ENCODE measurements at places on chromosomes 3 and 15. TPM values are rescaled to one million over a fixed set of nuclear protein-coding genes. Genes with fewer than 3 reads are reported as not detected.
A peak's percentile ranks its signal among the peaks of the same experiment; 100 is the strongest.

Gene ACKR2
- total RNA-seq = 0.73 TPM

- no peak for DNase-seq
- H3K27me3 ChIP-seq = no peaks in the 10 kb centered on the region
- peaks cover 28% of the 10 kb centered on the region for H3K4me1 ChIP-seq
- no peak overlapping the region for H3K4me3 ChIP-seq
These were observed 7.5 kb upstream of the MTHFS start for GRCh38 chr15:79904271-79904670.

Gene TEX264
- 75.2 TPM for total RNA-seq

Gene IL17RE
- 2.7 TPM for total RNA-seq

DNA sequence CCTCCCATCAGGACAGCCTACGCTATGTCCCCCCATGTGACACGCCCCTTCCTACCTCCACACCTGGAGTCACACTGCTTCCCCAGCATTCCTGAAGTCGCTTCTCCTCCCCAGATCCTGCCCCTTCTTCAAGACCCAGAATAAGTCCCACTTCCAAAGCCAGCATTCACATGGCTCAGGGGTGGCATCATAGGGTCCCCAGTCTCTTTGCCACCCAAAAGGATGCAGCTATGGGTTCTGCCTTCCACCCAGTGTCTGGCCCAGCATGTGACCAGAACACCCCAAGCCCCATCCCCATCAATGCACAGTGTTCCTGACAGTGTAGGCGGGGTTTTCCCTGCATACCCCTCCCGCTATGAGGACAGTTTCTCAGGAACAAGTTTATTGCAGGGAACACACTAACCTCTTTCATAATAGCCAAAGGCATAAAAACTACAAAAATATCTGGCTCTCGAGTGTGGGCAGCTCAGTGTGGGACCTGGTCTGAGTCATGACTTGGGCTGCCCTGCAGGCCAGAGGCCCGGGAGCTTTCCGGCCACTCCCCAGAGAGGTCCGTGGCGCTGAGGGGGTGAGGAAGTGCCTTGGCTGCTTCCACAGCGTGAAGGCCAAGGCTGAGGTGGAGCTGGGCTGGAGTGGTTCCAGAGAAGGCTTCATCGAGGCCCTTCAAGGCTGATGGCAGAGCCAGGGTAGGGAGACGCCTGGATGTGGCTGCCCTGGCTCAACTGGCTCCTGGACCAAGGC lies 5.8 kb downstream of the ISLR start:
- no peak overlapping the region for H3K4me3 ChIP-seq
- H3K4me1 ChIP-seq = no peaks in the 10 kb centered on the region
- H3K27me3 ChIP-seq = peaks cover 3% of the 10 kb centered on the region
- H3K36me3 ChIP-seq = no peaks in the 10 kb centered on the region

DNA sequence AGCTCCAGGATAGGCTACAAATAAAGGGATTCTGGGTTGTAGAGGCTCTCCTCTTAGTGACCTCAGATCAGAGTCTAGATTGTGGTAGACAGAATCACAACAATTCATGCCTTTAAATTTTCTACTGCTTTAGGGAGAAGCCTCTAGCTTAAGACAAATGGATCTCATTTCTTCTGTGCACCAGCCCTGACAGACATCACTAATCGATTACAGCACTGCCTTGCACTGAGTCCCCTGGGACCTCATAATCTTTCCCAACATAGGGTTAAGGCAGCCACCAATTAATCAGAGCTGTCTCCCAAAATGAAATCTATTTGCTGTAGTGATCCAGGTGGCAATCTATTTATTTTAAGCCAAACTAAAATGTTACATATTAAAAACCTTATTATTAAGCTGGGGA lies 436.5 kb upstream of the WNT5A start:
- no peak overlapping the region for H3K27ac ChIP-seq
- DNase-seq = no peak
- H3K4me1 ChIP-seq = no peaks in the 10 kb centered on the region
- H3K4me3 ChIP-seq = no peak overlapping the region
- no peaks in the 10 kb centered on the region for H3K27me3 ChIP-seq

GRCh38 chr3:72482589-72483321 lies 365.5 kb downstream of the SHQ1 start:
- H3K4me3 ChIP-seq = peak overlapping the region; percentile 69
- H3K27ac ChIP-seq = peak overlapping the region; percentile 82
- H3K36me3 ChIP-seq = no peaks in the 10 kb centered on the region
- no peaks in the 10 kb centered on the region for H3K27me3 ChIP-seq

Gene LMAN1L
- total RNA-seq = 0.92 TPM

GRCh38 chr3:153072382-153072781 lies 89.6 kb upstream of the RAP2B start:
- no peak overlapping the region for H3K27ac ChIP-seq
- H3K4me3 ChIP-seq = no peak overlapping the region
- H3K36me3 ChIP-seq = no peaks in the 10 kb centered on the region
- peaks cover 3% of the 10 kb centered on the region for H3K4me1 ChIP-seq

Gene GOLGA8T
- not detected for total RNA-seq

DNA sequence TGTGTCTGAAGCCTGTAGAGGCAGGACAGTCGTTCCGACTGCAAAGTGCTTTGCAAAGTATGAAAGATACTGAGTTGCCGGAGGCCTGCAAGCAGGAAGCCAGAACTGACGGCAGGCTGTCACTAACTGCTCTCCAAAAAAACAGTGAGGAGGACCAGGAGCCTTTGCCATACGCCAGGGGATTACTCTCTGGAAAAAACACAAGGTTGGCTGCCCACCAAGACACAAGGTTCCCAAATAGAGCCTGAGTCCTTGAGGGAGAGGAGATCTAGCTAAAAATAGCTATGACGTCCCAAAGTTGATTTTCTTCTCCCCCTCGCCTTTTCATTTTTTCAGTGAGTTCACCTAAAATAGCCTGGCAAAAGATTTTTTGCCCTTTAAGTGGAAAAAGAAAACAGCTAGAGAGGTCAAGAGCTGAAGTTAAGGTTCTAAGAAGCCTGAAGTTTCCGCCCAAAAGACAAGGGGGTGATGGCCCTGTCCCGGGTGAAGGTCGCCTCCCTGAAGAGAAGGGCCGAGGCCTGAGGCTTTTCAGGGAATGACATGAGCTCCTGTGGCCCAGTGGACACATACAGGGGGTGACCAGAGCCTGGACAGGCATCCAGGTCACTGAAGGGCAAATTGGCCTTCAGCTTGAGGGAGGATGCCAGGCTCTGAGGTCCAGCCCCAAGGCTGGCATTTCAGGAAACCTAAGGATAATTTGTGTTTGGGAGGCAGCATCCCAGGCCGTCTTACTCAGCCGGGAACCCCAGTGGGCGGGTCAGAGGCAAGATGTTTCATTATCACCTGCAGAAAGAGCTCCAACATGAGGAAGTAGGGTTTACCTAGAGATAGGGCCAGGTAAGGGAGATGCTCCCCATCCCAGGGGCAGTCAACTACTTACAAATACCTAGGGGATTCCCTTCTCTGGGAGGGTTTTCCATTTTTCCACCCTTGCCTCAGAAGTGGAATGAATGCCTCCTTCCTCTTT lies 44.9 kb upstream of the DGKG start:
- no peaks in the 10 kb centered on the region for H3K4me1 ChIP-seq
- H3K27me3 ChIP-seq = no peaks in the 10 kb centered on the region
- no peaks in the 10 kb centered on the region for H3K36me3 ChIP-seq
- H3K27ac ChIP-seq = no peak overlapping the region

- no peaks in the 10 kb centered on the region for H3K27me3 ChIP-seq
- no peaks in the 10 kb centered on the region for H3K36me3 ChIP-seq
- H3K4me1 ChIP-seq = peaks cover 7% of the 10 kb centered on the region
- no peak overlapping the region for H3K4me3 ChIP-seq
These were observed 33.1 kb upstream of the GLCE start for GRCh38 chr15:69127306-69127705.

Gene ITIH4
- total RNA-seq = 28.6 TPM

DNA sequence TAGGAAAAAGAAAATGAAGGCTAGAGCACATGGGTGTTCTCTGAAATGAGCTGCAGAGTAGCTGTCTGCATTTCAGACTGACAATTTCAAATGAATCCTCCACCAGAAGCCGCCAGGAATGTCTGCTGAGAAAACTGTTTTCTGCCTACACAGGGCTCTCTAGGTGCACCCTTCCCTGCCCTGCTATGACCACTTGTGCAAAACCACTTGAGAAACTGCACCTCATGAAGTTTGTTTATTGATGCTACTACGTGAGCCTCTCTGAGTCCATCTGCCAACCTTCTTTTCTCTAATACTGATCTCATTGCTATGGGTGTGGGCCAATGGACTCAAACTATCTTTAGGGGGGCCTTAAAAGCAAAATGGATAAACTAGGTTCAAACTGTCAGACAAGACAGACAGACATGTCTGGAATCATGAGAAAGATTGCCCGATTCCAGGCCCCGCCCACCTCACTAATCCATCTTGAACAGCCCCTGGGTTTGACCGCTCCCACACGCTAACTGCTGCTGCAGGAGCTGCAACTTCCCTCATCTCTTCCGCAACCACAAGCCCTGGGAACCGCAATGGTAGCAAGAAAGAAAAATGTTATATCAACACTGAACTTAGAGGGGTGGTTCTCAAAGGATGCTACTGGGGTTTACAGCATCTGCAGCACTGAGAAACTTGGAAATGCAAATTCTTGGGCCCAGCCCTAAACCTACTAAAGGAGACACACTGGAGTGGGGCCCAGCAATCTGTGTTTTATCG lies 9.0 kb upstream of the CD47 start:
- H3K27me3 ChIP-seq = no peaks in the 10 kb centered on the region
- peak overlapping the region; percentile 43 for H3K27ac ChIP-seq
- H3K4me1 ChIP-seq = peaks cover 47% of the 10 kb centered on the region
- no peak overlapping the region for H3K4me3 ChIP-seq
- H3K36me3 ChIP-seq = no peaks in the 10 kb centered on the region
- DNase-seq = peak; percentile 33

Gene KNL1
- 62.2 TPM for total RNA-seq

- DNase-seq = no peak
- peaks cover 19% of the 10 kb centered on the region for H3K4me1 ChIP-seq
- no peaks in the 10 kb centered on the region for H3K27me3 ChIP-seq
- peaks cover 39% of the 10 kb centered on the region for H3K36me3 ChIP-seq
- H3K27ac ChIP-seq = no peak overlapping the region
- H3K4me3 ChIP-seq = no peak overlapping the region
These were observed 3.0 kb upstream of the NCKIPSD start for GRCh38 chr3:48688737-48689075.

All from activated CD4-positive, alpha-beta T cell treated with anti-CD3 and anti-CD28 coated beads, Interleukin-2, amount 10 ng/mL, durations not matched to agents 7 days and 5 days (primary cell).